ENCODE measurements at places on chromosomes 1 and 21.

- no peak for DNase-seq
Measured at GRCh38 chr21:26800970-26801431, 44.2 kb downstream of the ADAMTS1 start.

GRCh38 chr1:234617131-234617985 is 7.4 kb upstream of the IRF2BP2 start:
- no peak for DNase-seq

GRCh38 chr21:44947930-44948331 is 8.1 kb downstream of the SLX9 start:
- DNase-seq, result no peak

DNA sequence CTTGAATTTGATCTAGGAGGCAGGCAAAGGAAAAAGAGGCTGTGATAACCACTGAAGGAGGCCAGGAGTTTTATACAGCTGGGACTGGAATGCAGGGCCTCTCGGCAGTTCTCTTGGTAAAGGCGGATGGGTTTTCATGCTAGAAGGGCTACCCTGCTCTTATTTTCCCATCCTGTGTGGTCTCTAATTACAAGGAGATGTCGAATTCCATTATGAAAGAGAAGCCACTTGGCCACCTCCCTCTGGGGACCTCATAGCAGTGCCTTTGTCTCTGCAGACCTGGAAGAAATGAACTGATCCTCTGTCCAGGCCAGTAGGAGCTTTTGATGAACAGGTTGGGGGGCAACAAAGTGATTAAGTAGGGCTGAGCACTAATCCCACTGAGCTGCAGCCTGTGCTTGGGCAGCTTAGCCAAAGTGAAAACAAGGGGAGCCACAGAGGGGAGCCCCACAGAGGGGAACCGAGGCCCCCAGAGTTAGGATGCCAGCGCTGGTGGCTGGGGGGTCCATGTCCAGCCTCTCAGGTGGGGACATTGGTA is 42.2 kb upstream of the BCAR3 start:
- no peak for DNase-seq

GRCh38 chr1:73980324-73981040 is 217.5 kb downstream of the LRRIQ3 start:
- no peak for DNase-seq

DNA sequence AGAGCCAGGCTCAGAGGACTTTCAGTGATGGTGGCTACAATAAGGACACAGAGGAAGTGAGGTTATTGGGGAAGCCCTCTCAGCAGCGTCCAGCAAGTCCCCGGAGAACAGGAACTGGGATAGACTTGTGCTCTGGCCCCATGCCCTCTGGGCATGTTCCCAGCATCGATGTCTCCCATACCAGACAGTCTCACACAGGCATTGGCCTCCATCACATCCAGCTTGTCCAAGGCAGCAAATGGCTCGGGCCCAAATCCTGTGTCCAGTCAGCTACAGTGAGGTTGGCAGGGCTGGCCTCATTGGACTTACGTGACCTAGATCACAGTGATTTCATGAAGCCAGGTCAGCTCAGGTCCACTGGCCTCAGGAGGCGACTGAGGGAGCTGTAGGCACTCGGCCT is 19.6 kb upstream of the TMEM54 start:
- DNase-seq, result no peak

GRCh38 chr1:116001739-116002487 is 25.6 kb downstream of the SLC22A15 start:
- no peak for DNase-seq

GRCh38 chr1:215932558-215932957 is 365.5 kb downstream of the KCTD3 start:
- no peak for DNase-seq

GRCh38 chr1:30051777-30052176 is 671.6 kb downstream of the MATN1 start:
- no peak for DNase-seq

GRCh38 chr1:235455823-235456222 is 48.4 kb downstream of the B3GALNT2 start:
- DNase-seq, result no peak

DNA sequence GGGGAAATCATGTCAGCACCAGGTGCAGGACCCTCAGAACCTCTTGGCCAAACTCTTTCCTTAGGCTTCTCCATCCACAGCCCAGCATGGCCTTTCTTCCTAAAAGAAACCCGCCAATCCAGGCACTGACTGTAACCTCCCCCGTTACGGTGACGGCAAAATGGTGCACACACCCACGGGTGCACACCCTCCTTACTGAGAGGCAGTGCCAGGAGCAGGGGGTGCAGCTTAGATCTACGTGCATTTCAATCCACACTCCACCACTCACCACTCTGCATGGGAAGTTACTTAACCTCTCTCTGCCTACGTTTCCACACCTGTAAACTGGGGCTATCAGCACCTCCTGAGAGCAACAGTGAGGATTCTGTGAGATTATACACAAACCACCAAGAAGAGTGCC is 31.0 kb downstream of the SUSD4 start:
- no peak for DNase-seq

- no peak for DNase-seq
Measured at GRCh38 chr1:14552246-14552965, 46.1 kb upstream of the KAZN start.

DNA sequence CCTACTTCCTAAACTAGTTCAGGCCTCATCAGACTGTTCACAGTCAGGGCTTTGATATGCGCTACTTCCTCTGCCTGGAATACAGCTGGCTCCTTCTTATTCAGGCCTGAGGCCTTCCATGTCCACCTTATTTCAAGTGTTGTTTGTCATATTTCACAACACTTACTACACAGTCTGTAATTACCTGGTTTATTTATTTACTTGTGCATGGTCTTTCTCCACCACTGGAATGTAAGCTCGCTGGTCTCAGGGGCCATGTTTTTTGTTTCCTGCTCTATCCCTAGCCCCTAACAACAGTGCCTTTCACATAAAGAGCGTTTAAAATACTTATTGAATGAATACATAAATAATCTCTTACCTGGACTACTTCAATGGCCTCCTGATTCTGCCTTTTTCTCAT is 4.6 kb upstream of the SRSF4 start:
- no peak for DNase-seq

DNA sequence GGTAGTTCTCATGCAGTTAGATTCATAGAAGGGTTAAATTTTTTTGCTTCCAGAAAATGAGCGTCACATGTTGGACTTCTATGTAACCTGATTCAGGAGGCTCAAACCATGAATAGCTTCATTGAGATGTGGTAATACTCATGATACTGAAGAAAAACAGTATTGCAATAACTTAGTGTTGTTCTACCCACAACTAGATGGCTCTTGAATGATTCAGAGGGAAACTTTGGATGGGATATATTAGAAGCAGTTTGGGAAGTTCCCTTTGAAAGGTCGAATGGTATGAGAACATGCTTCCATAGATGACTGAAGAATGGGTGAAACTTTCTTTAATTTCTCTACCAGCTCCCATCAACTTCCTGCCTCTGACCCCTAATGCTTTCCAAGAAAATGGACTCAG is 211.7 kb upstream of the PTGFR start:
- DNase-seq, result no peak

- DNase-seq, result no peak
Measured at GRCh38 chr1:192735298-192735915, 73.4 kb upstream of the RGS2 start.

GRCh38 chr21:33815143-33815707 is 100.4 kb downstream of the ATP5PO start:
- no peak for DNase-seq

- DNase-seq, result no peak
Measured at GRCh38 chr1:163768576-163768975, 446.8 kb downstream of the NUF2 start.

GRCh38 chr1:7301664-7301981 is 469.5 kb upstream of the VAMP3 start:
- DNase-seq, result no peak

DNA sequence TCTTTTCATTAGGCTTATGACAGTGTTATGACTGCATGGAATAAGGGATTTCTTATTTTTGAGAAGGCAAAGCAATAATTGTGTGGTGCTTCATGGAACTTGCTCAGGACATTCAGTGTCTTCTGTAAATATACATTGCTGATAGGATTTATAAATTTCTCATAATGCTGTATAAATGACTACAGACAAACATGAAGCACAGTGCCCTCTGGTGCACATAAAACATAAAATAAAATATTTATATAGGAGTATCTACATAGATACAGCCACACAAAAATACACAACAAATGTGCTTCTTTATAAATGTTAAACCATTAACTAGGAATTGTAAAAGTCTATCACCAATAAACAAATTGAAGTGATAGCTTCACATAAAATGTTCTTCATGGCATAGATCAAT is 24.1 kb downstream of the BRINP3 start:
- no peak for DNase-seq

DNA sequence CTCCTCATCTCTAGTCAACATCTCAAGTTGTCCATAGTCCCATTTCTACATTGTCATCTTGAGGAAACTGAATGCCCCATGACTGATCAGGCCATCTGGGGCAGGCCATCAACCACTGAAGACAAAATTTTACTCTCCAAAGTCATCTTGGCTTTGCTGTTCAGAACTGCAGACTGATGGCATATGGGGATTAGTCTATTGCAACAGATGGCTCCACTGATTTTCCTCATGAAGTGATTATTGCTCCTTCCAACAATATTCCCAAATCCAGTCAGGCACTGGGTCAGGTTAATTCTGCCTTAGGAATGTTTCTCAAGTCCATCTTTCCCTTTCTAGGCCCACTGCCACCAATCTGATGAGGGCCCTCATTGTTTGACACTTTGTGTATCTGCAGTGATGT is 101.7 kb downstream of the ESRRG start:
- no peak for DNase-seq

- DNase-seq, result no peak
Measured at GRCh38 chr1:4636644-4637380, 17.6 kb upstream of the AJAP1 start.

- DNase-seq, result no peak
Measured at GRCh38 chr1:155474146-155474545, 88.5 kb downstream of the ASH1L start.

DNA sequence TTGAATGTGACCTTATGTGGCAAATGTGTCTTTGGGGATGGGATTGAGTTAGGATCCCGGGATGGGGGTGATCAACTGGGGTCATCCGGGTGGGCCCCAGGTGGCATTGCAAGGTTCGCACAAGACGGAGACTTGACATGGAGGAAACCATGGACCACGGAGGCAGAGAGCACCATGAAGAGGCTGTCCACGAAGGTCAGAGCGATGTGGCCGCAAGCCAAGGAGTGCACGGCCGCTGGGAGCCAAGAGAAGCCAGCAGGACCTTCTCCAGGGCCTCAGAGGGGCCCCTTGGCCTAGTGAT is 22.3 kb upstream of the COL18A1 start:
- no peak for DNase-seq

DNA sequence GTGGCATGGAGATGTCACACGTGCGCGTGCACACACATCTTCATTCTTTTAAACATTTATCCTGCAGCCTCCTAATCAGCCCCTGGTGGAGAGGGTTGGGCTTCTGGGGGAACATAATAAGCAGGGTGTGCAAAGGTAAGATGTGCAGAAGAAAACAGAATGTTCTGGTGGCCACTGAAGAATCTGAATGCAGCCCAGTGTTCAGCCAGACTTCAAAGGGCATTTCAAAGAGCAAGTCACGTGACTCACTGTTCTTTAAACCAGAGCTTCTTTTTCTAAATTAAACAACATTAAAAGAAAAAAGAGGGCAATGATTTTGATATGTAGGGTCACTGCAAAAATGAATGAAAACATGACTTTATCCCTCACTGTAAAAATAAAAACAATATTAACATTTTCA is 89.8 kb downstream of the ABCA4 start:
- DNase-seq, result no peak

Data from activated CD4-positive, alpha-beta T cell treated with anti-CD3 and anti-CD28 coated beads for 4 hours (primary cell).